ENCODE measurements at places on chromosomes 1 and 21.

- DNase-seq: no peak
Observed at GRCh38 chr1:26706315-26706714, 10.5 kb downstream of the ARID1A start.

DNA sequence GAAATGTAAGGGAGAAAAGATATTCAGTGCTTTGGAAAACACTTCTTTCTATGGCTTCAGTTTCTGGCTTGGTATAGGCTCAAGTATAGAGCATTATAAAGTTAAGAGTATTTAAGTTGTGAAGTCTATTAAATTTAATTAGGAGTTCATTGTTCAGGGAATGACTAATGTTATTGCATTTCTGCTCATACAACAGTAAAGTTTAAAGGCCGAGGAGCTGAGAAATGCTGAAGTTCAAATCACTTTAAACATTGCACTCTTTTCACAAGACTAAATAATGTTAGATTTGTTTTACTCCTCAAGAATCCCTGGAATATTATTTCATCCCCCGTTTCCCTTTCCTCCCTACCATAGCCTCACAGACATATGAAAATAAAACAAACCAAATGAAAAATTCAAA, 30.1 kb downstream of the RGS5 start:
- no peak for DNase-seq

DNA sequence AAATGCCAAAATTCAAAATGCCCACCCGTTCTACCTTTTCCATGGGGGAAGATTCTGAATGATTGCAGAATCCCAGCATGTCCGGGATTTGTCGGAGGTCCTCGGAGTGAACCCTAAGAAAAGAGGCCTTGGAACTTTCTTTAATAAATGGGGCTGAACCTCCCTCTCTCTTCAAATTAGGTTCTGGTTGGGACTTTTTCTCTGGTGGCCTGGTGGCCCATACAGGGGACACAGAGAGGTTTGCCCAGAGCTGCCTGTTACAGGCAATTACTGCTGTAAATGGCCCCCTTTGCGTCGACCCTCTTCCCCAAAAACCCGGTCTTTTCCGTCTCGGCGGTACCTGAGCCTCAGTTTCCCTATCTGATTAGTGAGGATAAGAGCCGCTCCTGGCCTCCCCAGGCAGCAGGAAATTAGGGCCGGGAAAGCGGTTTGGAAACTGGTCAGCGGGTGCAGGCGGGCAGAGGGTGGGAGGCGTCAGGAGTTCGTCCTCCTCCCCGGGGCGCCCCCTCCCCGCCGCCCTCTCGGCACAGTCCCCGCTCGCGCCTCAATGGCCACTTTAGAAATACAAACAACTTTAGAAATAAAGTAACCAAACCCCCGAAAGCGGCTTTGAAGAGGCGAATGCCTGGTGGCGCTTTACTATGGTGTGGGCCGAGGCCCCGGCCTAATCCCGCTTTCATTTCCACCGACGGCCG, 15.6 kb downstream of the PAX7 start:
- DNase-seq: no peak

GRCh38 chr1:91617285-91617765, 116.7 kb downstream of the CDC7 start:
- DNase-seq: no peak

DNA sequence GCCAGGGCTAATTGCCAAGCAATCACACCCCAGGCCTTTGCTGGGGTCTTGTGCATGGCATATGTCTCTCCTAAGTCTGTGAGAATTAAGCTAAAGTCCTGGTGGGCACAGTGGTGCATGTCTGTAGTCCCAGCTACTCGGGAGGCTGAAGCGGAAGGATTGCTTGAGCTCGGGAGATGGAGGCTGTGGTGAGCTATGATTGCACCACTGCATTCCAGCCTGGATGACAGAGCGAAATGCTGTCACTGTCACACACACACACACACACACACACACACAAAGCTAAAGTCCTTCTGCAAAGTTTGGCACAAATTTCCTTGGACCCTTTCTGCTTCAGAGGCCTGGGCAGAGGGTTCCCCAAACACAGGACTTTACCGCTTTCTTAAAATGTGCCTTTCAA, 31.3 kb upstream of the DNAJC11 start:
- no peak for DNase-seq

GRCh38 chr1:87208931-87209330, 119.7 kb upstream of the LMO4 start:
- DNase-seq: no peak

DNA sequence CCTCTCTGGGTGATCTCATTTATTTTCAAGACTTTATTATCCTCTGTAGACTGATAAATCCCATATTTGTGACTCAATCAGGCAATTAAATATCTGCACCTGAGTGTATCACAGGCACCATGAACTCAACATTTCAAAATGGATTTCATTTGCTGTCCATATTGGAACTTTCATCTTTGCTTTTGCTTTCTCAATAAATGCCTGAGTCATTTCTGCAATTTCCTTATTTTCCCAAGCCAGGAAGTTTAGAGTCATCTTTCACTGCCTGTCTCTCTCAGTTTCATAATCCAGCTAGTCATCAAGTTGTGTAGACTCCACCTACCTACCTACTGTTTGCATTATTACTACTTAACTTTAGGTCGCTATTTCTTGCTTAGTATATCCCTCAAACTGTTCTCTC, 540.9 kb downstream of the LMO4 start:
- no peak for DNase-seq

- DNase-seq: no peak
Observed at GRCh38 chr1:32592943-32593342, 53.7 kb downstream of the ZBTB8A start.

- no peak for DNase-seq
Observed at GRCh38 chr1:156684227-156684782, 7.1 kb upstream of the NES start.

DNA sequence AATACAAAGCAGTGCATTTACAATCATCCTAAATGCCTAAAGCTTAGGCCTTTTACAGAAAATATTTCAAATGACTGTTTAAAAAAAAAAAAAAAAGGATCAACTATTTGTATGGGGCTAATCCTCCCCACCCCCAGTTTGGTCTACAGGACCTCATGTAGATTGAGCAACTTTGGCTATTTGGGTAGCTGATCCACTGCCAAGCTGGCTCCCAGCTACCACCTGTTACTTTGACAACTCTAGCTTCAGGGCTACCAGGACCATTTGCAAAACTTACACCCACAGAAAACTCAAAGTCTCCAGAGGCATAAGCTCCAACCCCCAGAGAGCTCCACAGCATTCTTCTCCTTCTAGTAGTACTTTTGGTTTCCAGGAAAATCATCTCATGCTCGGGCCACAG, 29.4 kb downstream of the JAK1 start:
- no peak for DNase-seq

DNA sequence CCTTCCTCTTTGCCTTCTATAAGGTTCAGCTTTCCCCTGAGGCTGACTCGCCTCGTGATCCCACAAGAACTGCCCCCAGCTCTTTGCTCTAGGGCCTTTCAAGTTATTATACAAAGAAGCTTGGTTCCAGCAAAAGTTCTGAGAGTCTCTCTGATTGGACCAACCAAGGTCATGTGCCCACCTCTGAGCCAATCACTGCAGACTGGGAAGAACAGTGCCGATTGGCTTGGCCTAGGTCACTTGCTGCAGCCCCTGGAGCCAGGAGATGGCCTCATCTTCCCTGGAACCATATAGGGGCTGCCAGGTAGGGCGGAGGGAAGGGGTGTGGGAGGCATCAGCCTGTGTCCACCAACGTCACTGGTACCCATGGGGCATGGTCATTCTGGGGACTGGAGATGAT, 22.8 kb downstream of the TAS1R2 start:
- DNase-seq: no peak

DNA sequence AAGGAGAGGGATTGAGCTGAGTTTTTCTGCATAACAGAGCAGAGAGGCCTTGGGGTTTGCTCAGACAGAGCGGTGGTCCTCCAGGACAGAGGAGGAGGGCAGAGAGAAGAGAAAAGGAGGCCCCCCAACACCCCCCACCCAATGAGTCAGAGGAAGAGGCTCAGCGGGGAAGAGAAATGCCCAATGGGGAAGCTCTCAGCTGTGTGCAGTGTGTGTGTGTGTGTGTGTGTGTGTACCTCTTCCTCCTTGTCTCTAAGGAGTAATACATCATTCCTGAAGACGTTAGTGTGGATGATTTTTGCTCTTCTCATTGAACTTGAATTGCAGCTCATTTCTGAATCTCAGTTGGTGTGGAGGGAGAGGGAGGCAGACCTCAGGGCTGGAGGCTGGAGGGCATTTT, 8.7 kb downstream of the TMPRSS3 start:
- no peak for DNase-seq

- DNase-seq: no peak
Observed at GRCh38 chr1:158652721-158653334, 33.7 kb downstream of the SPTA1 start.

GRCh38 chr1:69827732-69828131, 260.0 kb downstream of the LRRC7 start:
- no peak for DNase-seq

- no peak for DNase-seq
Observed at GRCh38 chr1:19078536-19078935, 122.1 kb upstream of the IFFO2 start.

GRCh38 chr1:168629466-168629865, 53.1 kb downstream of the XCL1 start:
- no peak for DNase-seq

DNA sequence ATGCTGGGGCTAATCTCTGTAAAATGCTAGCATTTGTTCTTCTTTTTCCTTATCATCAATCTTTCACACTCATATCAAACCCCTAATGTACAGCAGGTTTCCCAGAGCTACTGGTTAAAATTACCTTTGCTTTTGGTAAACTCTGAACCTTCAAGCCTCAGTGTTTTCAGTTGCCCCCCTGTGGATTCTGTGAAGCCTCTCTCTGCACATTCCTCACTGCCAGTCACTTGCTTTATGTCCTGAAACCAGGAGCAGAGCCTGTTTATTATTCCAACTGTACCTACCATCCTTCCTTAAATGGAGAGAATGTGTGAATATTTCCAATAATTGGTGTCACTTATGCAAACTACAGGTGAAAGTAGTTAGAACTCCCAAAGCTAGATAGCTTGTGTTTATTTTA, 134.2 kb downstream of the NEK7 start:
- DNase-seq: no peak

DNA sequence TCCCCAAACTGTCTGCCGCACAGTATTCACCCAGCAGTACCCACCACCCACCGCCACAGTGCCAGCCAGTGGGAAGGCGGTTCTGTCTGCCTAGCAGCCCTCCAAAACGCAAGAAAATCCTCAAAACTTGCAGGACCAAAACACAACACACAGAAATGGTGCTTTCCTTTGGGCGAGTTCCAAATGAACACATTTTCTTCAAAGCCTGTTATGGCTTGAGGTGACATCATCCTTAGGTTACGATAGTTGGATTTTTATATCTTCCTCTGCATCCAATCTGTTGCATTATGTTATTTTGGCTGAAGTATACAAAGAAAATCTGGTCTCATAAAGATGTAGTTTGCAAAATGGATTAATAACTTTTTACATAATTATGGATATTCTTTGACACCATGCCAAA, 8.4 kb upstream of the SPRR3 start:
- no peak for DNase-seq

- no peak for DNase-seq
Observed at GRCh38 chr1:56489695-56490094, 89.7 kb downstream of the PLPP3 start.

DNA sequence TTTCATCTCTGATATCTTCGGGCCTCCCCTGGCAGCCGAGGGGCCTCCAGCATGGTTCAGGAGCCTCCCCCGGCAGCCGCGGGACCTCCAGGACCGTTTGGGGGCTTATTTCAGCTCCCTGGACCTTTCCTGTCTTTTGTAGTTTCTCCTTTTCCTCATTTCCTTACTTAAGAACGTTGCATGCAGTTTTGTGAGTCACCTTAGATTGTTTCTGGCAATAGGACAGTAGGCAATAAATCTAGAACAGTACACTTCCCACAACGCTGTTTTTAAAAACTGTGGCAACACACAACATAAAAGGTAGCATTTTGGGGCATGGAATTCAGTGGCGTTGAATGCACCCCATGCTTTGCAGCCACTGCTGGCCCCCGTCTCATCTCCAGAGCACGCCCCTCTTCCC, 24.4 kb downstream of the FAAP20 start:
- DNase-seq: no peak

- DNase-seq: no peak
Observed at GRCh38 chr1:107750364-107750959, 214.5 kb downstream of the VAV3 start.

DNA sequence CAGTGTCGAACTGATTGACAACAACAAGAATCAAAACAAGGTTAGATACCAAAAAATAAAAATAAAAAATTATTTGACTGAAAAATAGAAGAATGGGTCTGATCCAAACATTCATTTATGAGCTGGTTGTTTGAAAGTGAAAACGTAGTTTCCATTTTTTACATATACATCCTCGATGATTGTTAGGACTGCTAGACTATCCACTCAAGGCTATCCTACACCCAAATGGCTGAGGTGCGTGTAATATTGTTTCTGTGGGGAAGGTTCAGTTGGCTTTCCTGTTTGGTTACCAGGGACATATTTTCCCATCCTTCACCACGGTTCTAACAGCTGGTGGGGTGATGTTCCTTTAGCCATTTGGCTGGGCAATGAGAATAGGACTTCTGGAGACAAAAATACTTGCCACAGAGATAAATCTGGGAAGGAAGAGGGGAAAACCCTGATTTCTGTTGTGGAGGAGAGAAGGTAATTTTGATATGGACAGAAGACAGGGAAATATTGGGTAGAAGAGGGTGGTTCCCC, 66.3 kb downstream of the MAP3K7CL start:
- no peak for DNase-seq

DNA sequence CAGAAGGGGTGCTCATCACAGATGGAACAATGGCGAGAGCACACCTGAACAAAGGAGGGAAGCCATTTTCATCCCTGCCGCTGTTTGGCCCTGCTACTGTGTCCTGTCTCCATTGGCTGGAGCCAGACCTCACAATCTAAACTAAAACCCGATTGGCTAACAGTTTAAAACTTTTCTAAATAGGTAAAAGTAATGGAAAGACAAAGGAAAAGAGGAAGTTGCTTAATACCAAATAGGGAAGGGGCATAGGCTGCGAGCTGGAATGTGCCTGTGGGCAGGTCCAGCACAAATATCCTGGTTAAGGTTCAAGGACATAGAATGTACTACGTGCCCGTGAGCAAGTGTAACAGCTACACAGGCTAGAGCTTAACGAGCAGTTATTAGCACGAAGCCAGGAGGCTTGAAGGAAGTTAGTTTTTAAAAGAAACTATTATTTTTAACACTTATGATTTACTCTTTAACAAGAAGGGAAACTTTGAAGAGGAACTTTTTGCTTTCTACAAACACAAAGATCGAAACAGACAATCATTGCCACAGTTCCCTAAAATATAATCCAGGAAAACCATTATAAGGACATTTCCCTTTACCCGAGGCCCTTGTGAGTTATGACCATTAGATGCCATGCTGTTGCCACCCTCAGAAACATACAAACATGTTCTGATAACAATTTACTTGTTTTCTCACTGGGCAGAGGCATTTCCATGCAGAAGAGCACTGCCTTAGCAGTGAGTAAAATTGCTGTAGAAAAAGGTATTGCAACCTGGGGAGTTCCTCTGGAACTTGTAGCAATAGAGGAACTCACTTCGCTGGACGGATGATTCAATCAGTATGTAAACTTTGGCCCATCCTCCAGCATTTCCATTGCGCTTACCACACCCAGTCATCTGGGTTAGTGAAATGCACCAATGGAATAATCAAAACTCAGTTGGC, 4.8 kb upstream of the PTTG1IP start:
- no peak for DNase-seq

- no peak for DNase-seq
Observed at GRCh38 chr1:109712321-109712864, 342 bp downstream of the GSTM5 start.
